ENCODE measurements at places on chromosomes 2 and 18.

- DNase-seq, result peak; percentile 89
These were observed 94.1 kb downstream of the FAM161A start for GRCh38 chr2:61759718-61760117.

- no peak for DNase-seq
These were observed 29.9 kb downstream of the SCN7A start for GRCh38 chr2:166464187-166464586.

DNA sequence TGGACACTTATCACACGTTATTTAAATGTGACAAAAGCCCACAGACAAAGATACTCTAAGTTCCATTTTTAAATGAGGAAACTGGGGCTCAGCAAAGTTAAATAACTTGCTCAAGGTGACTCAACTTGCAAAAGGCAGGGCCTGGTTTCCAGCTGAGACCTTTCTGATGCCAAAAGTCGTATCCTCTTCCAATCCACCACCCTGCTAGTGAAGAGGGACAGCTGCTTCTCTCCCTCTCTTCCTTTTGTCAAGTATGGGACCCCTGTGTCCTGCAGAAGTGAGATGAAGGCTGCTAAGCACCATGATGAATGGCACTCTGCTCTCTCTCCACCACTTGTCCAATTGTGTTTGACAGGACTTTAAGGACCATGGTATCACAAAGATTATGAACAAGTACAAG, 140.9 kb downstream of the DYM start:
- DNase-seq, result no peak

GRCh38 chr2:154226931-154227330, 355.2 kb downstream of the GALNT13 start:
- no peak for DNase-seq

DNA sequence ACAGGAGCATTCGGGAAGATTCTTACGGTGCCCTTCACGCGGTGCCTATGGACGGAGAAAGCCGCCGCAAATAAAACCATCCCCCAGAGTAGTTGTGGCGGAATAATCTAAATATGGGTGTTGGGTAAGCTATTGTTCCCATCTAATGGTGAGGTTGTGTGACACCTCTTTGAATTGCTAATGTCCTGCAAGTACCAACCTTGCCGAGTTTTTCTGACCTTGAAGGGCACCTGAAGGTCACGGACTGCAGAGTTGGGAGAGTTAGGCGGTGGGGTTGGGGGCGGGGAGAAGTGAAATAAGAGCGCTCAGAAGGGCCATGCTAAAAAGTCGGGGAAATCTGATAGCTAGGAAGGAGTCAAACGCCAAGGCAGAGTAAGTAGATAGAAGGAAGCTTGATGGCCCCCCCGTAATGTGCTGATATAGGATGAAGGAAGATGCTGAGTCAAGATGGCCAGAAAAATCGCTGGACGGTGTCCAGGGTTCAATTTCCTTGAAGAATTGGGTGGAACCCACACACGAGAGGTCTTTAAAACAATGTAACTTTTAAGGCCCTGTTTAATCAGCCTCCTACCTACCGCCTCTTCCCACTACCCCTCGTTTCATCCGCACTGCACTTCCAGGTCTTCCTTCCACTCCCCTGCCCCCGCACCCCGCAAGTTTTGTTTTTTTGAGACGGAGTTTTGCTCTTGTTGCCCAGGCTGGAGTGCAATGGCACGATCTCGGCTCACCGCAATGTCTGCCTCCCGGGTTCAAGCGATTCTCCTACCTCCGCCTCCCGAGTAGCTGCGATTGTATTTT, 600 bp downstream of the KATNAL2 start:
- peak; percentile 45 for DNase-seq

DNA sequence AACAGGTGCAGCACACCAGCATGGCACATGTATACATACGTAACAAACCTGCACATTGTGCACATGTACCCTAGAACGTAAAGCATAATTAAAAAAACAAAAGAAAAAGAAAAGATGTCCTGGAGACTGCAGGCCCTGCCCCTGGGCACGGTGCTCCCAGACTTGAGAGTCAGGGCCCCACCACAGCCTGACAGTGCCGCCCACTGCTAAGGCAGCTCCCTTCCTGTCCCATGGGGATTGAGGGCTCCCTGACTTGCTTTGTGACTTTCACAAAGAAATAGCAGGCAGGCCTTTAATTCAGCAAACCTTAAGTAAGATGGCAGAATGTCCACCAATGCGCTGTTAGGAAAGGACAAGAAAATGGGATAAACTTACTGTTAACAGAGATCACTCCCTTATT, 116.8 kb downstream of the NDUFA10 start:
- DNase-seq, result no peak

DNA sequence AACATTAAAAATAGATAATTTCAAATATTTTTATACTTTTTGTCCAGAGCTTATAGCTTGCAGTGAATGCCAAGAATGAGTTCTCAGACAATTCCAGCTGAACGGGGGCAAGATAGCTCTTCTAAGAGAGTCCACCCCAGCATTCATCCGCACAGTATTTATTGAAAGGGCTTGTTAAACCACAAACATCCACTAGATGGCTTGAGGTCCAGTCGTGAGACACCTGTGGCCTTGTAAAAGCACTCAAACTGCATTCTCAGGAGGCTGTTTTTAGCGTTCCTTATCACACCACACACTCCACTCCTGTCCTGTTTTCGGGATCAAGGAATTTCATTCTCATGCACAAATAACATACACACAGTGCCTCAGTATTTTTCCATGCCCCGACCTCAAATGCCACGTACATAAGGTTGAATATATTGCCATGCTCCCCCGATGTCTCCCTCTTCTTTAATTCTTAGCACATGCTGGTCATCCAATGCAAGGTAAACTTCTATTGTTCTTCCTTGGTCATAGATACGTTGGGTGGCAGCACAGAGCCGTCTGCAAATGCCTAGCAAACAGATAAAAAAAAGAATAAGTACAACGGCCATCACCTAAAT, 47.4 kb downstream of the DNAJC10 start:
- DNase-seq, result peak; percentile 35

- DNase-seq, result peak; percentile 41
These were observed 327.2 kb upstream of the TRIB2 start for GRCh38 chr2:12389344-12390045.

GRCh38 chr2:120005834-120006521, 6.9 kb upstream of the EPB41L5 start:
- DNase-seq, result no peak

- DNase-seq, result peak; percentile 91
These were observed 199.2 kb upstream of the NT5C1B start for GRCh38 chr2:18788592-18788991.

DNA sequence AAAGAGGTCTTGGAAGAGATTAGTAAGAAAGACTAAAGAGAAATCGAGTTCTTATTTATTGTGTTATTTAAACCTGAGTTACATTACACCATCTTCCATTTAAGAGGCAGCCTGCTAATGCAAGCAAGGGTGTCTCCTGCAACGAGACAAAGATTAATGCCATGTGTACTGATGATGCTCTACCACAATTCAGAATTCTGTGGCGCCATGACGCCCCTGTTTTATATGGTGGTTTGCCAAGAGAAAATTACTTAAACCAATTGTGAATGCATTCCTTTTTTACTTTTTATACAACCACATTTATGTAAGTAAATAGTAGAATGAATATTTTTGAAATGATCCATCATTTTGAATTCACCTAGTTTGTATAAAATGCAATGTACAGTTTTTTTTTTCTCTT, 356.1 kb upstream of the ZEB2 start:
- peak; percentile 86 for DNase-seq

- DNase-seq, result no peak
These were observed 262.3 kb downstream of the ZNF516 start for GRCh38 chr18:76232779-76233178.
